ENCODE measurements at places on chromosomes 12 and 14.

DNA sequence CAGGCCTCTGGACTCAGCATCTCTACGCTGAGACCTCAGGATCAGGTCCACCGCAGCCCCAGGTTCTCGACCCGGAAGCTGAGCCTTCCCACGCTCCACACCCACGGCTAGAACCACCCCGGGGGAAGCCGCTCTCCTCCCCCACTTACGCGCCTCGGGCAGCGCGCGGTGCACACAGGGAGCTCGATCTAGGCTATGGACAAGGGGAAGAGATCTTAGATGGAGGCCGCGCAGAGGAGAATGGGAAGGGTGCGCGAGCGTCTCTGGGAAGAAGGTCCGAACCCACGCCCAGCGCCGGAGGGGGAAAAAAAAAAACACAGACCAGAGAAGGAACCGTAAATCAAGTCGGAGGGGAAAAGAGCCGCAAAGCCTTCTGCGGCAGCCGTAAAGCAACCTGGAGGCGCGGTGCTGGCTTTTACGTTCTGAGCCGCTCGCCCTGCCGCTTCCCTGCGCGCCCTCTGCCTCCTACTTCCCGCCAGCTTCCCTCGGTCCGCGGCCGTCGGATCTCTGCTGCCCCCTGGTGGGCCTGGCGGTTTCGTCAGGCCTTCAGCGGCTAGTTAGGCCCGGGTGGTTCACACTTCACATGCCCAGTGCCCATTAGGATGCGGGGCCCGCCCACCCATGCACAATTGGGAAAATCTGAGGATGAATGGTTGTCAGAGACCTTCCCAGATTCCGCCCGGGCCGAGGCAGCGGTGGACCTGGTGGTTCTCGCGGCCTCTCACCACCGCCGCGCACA lies at the start of gene RAD52:
RAD52 (minus strand) TSS at position 242 of the 739 bp plus-strand sequence. CDS start 16,636 bp downstream, outside the sequence.
- peak; percentile 99 for DNase-seq

DNA sequence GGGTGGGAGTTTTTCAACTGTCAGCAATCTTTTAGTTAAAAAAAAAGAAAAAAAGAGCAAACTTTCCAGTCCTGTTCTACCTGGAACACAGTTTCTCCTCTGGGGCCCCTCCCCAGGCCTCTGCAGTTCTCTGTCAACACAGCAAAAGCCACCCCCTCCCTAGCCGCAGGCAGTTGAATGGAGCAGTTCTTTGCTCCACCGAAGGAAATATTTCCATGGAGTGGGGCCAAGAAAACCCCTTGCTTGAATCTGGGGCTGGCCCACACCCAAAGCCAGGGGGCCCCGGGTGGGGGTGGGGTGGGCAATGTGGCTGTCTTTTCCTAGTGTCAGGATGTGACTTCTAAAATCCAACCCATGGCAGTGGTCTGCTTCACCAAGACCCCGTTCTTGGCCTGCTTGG lies 5.0 kb upstream of the MEG3 start:
- DNase-seq = no peak

- DNase-seq = no peak
These were observed 352.7 kb upstream of the NAV3 start for GRCh38 chr12:77477907-77478533.

DNA sequence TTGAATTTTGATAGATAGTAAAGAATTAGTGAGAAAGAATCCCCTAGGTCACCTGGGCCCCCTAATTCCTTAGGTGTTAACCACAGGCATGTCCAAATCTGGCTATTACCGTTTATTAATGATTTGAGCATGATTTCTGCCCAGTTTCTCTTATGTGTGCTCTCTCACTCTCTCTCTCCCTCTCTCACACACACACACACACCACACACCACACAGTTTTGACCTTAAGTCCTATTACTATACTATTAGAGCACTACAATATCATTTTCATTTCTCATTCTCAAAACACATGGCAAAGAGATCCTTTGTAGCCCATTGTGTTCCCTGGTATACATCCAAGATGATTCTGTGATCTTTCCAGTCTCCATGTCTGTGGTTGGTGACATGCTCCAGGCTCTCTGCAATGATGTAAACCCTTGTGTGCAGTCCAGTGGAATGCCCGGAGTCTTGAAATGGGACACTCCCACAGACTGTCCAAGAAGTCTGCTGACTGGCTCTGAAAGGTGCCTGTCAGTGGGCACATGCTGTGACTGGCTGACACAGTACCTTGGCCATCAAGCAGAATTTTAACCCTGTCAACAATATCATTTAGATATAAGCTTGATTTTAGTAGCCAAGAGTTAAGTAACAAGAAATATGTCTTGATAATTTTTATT lies 96.2 kb downstream of the FIGNL2 start:
- no peak for DNase-seq

DNA sequence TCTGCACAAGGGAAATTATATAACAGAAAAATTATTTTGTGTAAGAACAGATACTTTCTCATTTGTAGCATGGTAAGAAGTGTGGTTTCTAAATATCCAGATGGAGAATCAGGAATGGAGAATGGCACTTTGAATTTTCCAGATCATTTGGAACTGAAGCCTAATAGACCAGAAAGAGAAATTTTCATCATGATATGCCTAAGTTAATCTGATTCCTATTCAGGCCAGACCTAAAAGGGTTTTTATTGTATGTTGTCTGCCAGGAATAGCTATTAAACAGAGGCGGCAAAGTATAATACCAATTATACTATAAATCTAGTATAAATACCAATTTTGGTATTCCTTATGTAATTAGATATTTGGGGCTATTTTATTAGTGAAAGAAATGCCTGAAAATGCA lies 382.7 kb upstream of the FAR2 start:
- DNase-seq = no peak

DNA sequence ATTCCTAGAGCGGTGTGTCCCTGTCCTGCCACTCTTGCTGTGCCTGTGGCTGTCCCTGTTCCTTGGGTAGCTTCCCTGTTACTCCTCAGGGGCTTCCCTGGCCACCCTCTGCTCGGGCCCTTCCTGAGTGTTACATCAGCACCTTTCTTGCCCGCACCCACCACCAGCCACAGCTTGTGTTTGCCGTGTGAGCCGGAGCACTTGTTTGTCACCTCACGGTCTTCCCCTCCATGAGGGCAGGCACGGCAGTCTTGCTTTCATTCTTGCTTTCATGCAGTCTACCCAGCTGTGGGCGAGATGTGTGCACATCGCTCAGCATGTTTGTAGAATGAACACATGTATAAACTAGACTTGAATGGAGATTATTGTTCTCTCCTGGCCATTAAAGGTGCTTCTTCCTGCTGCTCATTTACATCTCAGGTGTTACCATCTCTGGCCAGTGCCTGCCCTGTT lies 42.0 kb downstream of the TRAF3 start:
- peak; percentile 47 for DNase-seq

- no peak for DNase-seq
These were observed 193.6 kb upstream of the SEL1L start for GRCh38 chr14:81727218-81727617.

GRCh38 chr12:3752096-3752709 lies 706 bp downstream of the CRACR2A start:
- peak; percentile 38 for DNase-seq

GRCh38 chr14:63524537-63525155 lies 18.5 kb downstream of the PPP2R5E start:
- DNase-seq = no peak

GRCh38 chr14:72965249-72965648 lies 39.0 kb downstream of the DCAF4 start:
- no peak for DNase-seq

DNA sequence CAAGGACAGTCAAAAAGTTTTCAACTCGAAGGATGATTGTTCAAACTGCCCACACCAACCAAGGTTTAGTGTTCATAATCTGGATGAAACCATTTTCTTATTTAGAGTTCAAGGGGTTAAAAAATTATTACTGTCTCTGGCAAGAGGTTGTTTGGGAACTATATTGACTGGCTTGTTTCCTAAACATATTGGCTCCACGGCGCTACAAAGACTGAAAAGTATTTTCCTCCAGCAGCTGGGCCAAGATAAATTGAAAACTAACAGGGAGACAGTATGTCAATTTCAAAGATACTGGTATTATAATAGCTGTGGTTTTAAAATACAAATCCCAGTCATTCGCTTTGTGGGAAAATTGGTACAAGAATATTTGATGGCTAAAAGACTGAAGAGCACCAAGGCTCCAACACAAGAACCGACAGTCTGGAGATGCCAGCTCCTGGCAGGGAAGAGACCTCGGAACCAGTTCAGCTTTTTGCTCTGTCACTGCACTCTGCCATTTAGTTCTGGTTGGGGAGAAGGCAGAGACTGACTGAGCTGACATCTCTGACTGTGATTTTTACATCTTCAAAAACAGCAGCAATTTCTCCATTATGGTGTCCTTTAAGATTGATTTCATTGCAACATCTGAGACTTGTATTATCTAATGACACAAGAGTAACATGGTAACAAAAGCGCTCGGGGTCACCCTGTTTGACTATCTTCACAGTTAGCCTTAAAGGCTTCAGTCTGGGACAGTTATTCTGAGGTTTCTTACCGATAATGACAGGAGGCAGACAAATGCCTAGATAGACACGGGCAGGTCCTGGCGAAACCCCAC lies 62.0 kb downstream of the ST8SIA1 start:
- DNase-seq = no peak

DNA sequence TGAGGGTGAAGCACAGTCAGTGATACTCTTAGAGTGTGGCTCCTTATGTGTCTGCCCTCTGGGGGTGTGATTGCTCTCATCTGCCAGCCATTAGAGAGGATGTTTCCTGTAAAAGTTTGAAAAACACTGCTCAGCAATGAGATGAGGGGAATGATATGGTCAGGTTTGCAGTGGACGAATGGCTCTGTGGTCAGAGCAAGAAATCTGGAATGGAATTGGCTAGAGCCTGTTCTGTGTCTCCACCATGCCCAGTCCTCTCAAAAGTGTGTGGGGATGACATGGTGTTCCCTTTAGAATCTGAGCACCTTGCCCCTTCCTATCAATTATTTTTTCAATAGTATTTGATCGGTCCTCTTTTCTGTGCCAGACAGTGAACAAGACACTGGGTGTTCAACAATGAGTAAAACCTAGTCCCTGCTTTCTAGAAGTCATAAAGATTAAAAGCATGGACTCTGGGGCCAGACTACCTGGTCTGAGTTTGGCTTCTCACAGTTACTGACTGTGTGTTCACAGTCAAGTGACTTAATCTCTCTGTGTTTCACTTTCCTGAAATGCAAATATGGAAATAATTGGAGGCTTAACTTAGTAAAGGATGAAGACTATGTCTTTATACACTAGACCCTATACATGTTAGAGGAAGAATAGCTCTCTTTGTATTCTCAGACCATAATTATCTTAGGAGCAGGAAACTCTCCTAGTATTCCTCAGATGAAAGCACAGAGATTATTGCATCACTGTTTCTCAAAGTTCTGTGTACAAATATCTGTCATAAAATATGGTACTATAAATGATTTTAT lies 1.6 kb downstream of the ACSS3 start:
- DNase-seq = no peak

- DNase-seq = no peak
These were observed 124.2 kb downstream of the HMGA2 start for GRCh38 chr12:65948320-65949008.

DNA sequence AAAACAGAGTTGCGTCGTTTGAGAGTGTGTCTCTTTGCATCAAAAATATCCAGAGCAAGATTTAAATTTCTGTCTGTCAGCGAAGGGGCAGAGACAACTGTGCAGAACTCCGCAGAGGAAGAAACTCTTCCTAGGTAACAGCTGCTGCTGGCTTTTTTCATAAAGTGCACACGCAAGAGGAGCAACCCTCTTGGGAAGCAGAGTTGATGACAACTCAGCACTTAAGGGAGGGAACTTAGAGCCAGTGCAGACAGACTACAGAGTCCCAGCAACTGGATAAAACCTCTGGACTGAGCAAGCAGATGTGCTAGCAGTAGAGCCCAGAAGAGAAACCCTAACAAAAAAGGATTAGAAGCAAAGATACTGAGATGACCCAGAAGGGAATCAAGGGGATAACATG lies 337.1 kb downstream of the PCNX1 start:
- DNase-seq = no peak

DNA sequence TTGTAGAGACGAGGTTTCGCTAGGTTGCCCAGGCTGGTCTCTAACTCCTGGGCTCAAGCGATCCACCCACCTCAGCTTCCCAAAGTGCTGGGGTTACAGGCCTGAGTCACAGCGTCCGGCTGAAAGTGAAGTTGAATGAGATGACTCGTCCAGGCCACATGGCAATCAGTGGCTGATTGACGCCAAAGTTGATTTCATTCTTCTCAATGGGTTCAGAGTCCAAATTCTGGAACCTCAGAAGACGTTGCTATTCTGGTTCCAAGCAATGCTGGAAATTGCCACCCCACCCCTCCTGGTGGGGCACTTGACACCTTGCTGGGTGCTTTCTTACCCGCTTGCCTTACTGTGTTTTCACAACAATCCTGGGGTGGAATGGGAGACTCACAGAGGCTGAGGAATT lies 14.9 kb downstream of the ABCB9 start:
- no peak for DNase-seq

DNA sequence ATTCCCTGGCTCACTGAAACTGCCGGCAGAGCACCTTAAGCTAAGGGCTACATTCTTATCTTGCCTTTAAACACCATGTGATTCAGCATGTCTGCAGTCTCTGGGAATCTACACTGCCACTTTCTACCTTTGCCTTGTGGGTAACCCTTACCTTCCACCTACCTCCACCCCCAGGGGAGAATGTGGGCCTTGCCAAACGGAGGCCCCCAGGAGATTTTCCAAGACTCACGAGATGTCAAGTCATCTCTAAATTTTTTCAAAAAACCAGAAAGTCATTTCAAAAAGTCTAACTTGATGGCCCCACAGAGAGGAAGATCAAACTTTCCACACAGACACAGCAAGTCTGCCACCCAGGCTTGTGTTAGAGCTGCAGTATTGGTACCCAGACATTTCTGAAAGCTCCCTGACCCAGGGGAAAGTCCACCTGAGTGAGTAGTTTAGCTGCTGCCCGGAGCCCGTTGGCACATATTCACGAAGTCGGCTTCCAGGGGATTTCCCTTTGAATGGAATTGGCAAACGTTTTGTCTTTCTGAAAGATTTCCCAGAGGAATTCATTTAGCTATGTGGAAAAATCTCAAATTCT lies 4.7 kb upstream of the PSMA6 start:
- no peak for DNase-seq

DNA sequence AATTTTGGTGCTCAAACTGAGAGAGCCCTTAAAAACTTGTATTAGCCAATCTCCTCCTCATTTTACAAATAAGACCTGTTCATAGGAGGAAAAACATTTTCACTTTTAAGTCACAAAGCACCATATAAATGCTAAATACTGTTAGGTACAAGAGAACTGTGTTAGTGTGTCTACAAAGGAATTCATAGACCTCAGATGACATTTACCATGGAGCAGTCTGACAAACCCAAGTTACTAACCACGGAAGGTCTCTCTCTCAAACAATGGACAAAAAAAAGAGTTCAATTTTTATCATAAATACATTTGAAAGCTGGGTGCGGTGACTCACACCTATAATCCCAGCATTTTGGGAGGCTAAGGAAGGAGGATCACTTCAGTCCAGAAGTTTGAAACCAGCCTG lies 10.0 kb downstream of the SBNO1 start:
- DNase-seq = no peak
